ENCODE measurements at places on chromosomes 4 and X.

GRCh38 chr4:144288011-144288903 is 147.7 kb upstream of the GYPA start:
- DNase-seq, result no peak

DNA sequence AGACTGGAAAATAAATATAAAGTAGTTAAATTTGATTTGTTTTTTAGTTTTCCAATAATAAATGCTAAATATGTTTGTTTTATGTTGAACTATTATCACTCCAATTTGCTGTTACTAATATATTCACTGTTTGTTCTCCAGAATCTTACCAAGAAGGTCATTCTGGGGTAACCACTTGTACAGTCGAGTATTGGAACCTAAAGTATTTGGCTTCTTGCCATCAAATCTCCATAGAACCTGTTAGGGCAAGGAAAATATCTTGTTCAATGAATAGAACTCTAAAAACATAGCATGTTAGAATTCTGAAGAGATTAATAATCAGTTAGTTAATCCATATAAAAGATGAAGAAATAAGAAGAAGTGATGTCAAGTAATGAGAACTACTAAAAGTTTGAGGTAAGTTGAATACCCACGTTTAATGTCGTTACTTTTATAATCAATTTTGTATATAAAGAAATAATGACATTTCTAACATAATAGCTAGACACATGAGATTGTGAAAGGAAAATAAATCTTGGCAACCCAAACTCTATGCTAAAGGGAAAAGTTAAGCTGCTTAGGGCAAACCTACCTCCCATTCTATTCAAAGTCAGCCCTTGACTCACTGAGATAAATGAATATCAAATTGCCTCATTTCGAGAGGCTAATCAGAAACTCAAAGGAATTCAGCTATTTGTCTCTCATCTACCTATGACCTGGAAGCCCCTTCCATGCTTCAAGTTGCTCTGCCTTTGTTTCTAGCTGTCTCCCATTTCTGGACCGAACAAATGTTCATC is 15.3 kb downstream of the UGT2B15 start:
- no peak for DNase-seq

DNA sequence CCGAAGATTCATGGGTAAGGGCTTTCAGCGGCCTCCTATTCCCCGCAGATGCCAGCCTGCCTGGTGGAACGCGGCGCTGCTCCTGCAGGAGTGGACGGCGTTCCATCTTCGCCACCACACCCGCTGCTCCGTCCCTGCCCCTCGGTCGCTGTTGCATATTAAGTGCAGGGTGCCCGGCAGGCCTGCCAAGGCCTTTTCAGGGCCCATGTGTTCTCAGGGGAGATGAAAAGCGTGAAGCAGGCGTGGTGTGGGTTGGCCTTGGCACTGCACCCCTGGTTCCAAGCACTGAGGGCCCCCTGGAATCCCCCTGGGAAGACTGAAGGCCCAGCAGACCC is 52.0 kb downstream of the SORCS2 start:
- DNase-seq, result no peak

DNA sequence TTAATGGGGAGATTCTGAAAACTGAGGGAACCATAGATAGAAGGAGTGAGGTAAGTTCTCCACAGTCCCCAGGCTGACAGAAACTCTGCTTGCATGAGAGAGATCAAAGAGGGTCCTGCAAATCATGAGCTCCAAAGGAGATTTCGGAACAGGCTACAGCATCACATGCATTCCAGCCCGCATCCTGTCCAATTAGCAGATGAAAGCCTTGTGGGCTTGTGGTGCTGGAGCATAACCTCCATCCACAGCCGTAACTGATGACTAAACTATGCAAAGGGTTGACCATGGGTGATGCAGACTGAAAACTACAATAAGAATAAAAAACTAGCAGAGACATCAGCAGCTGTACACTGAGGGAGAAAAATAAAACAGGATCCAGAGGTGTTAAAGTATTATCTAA is 654.5 kb downstream of the TLL1 start:
- no peak for DNase-seq
